ENCODE measurements at places on chromosomes 1 and 21.

- no peaks in the 10 kb centered on the region for H3K27me3 ChIP-seq
- H3K4me3 ChIP-seq, result peak overlapping the region; percentile 92
- peak; percentile 65 for DNase-seq
- H3K4me1 ChIP-seq, result peaks cover 75% of the 10 kb centered on the region
- H3K27ac ChIP-seq, result peak overlapping the region; percentile 98
Observed at GRCh38 chr1:116375887-116376728, 3.1 kb downstream of the ATP1A1 start.

DNA sequence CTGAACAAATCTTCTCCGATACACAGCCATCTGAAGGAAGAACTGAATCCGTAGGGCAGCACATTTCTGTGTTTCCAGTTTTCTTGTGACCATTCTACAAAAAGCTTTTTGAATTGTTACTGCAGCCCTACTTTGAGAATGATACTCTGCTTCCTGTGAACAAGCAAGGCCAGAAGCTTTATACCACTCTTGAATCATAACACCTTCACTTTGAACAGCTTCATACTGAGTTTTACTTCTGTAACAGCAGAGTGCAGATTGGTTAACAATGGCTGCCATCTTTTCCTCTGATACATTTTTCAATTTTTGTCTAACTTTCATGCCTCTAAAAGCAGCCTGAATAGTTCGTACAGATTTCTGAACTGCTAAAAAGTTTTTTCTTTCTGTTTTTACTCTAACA lies 33.6 kb upstream of the F13B start:
- DNase-seq, result no peak
- H3K4me1 ChIP-seq, result peaks cover 13% of the 10 kb centered on the region
- no peaks in the 10 kb centered on the region for H3K27me3 ChIP-seq

- H3K4me3 ChIP-seq, result no peak overlapping the region
- H3K27me3 ChIP-seq, result peaks cover 42% of the 10 kb centered on the region
- no peak for DNase-seq
- no peak overlapping the region for H3K27ac ChIP-seq
Observed at GRCh38 chr1:62954758-62955157, 170.8 kb downstream of the ATG4C start.

GRCh38 chr1:248924696-248925532 lies 18.9 kb downstream of the PGBD2 start:
- no peak overlapping the region for H3K4me3 ChIP-seq
- peaks cover 11% of the 10 kb centered on the region for H3K36me3 ChIP-seq
- no peak overlapping the region for H3K27ac ChIP-seq

GRCh38 chr1:163414778-163415177 lies 93.0 kb downstream of the NUF2 start:
- no peaks in the 10 kb centered on the region for H3K36me3 ChIP-seq
- peaks cover 5% of the 10 kb centered on the region for H3K4me1 ChIP-seq
- H3K27ac ChIP-seq, result no peak overlapping the region
- no peak overlapping the region for H3K4me3 ChIP-seq
- no peak for DNase-seq

GRCh38 chr1:212512816-212513559 lies 80.3 kb downstream of the NENF start:
- DNase-seq, result no peak
- no peak overlapping the region for H3K4me3 ChIP-seq
- no peaks in the 10 kb centered on the region for H3K36me3 ChIP-seq
- peak overlapping the region; percentile 42 for H3K27ac ChIP-seq
- peaks cover 20% of the 10 kb centered on the region for H3K4me1 ChIP-seq

GRCh38 chr1:96372881-96373280 lies 348.7 kb upstream of the PTBP2 start:
- H3K27ac ChIP-seq, result no peak overlapping the region
- no peak for DNase-seq
- no peak overlapping the region for H3K4me3 ChIP-seq
- no peaks in the 10 kb centered on the region for H3K36me3 ChIP-seq
- no peaks in the 10 kb centered on the region for H3K27me3 ChIP-seq
- H3K4me1 ChIP-seq, result peaks cover 36% of the 10 kb centered on the region

GRCh38 chr1:150692720-150693119 lies 4.2 kb downstream of the GOLPH3L start:
- no peak for DNase-seq
- H3K4me1 ChIP-seq, result peaks cover 24% of the 10 kb centered on the region
- H3K4me3 ChIP-seq, result no peak overlapping the region
- H3K36me3 ChIP-seq, result peaks cover 12% of the 10 kb centered on the region

DNA sequence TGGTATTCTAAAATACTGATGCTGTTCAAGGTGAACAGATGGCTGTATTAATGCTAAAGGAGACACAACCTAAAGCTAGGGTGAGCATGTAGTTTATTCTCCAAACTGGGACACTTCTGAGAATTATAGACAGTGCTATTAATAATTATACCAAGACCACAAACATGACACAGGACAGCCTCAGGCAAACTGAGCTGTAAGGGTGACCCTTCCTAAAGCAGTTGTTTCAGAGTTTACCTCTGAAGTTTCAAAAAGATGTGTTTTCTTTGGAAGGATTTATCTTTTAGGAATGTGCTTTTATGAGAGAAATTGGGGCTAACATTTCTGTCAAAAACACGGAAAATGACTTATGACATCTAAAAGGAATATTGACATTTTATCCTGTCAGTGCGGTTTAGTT lies 68.8 kb downstream of the RPS6KC1 start:
- H3K4me1 ChIP-seq, result peaks cover 42% of the 10 kb centered on the region
- no peak overlapping the region for H3K27ac ChIP-seq
- no peak overlapping the region for H3K4me3 ChIP-seq
- no peaks in the 10 kb centered on the region for H3K36me3 ChIP-seq
- DNase-seq, result no peak

GRCh38 chr1:70033266-70033873 lies 172.0 kb downstream of the LRRC40 start:
- no peak for DNase-seq
- peaks cover 10% of the 10 kb centered on the region for H3K4me1 ChIP-seq
- H3K4me3 ChIP-seq, result no peak overlapping the region
- no peak overlapping the region for H3K27ac ChIP-seq
- no peaks in the 10 kb centered on the region for H3K36me3 ChIP-seq

- DNase-seq, result no peak
- no peaks in the 10 kb centered on the region for H3K36me3 ChIP-seq
- peaks cover 1% of the 10 kb centered on the region for H3K27me3 ChIP-seq
- H3K4me3 ChIP-seq, result no peak overlapping the region
- peaks cover 35% of the 10 kb centered on the region for H3K4me1 ChIP-seq
Observed at GRCh38 chr1:110310300-110310699, 28.9 kb upstream of the RBM15 start.

- H3K4me3 ChIP-seq, result no peak overlapping the region
- H3K27ac ChIP-seq, result no peak overlapping the region
- no peak for DNase-seq
Observed at GRCh38 chr1:23544444-23545389, 13.7 kb upstream of the E2F2 start.

GRCh38 chr1:160007577-160008200 lies 24.1 kb downstream of the PIGM start:
- H3K4me3 ChIP-seq, result no peak overlapping the region
- H3K4me1 ChIP-seq, result no peaks in the 10 kb centered on the region
- H3K36me3 ChIP-seq, result no peaks in the 10 kb centered on the region
- H3K27ac ChIP-seq, result no peak overlapping the region
- peaks cover 42% of the 10 kb centered on the region for H3K27me3 ChIP-seq

DNA sequence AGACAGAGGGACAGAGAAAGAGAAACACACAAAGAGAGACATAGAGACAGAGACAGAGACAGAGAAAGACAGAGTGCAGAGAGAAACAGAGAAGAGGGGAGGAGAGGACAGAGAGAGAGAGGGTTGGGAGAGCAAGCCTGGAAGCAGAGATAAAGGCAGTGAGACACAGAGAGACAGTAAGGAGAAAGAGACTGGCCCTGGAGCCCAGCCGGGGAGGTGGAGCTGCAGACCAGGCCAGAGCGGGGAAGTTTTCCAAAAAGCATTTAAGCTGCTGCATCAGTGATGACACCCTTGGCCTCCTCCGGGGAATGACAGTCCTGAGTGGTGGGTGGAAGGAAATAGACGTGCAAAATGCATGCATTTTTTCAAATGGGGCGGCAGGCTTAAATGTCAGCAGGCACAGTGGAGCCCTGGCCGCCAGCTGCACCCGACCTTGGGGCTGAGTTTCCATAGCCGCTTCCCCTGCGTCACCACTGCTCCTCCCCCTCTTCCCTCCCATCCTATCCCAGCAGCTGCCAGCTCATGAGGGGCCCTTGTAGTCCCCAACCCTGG lies 95.4 kb upstream of the KLHDC7A start:
- H3K4me3 ChIP-seq, result no peak overlapping the region
- H3K27ac ChIP-seq, result no peak overlapping the region
- DNase-seq, result no peak
- no peaks in the 10 kb centered on the region for H3K4me1 ChIP-seq

GRCh38 chr1:190904091-190904695 lies 426.5 kb upstream of the BRINP3 start:
- peaks cover 20% of the 10 kb centered on the region for H3K4me1 ChIP-seq
- H3K27me3 ChIP-seq, result no peaks in the 10 kb centered on the region
- DNase-seq, result no peak
- no peak overlapping the region for H3K27ac ChIP-seq

- H3K27me3 ChIP-seq, result no peaks in the 10 kb centered on the region
- no peak overlapping the region for H3K27ac ChIP-seq
- H3K4me3 ChIP-seq, result no peak overlapping the region
- peaks cover 6% of the 10 kb centered on the region for H3K4me1 ChIP-seq
Observed at GRCh38 chr1:52531249-52531872, 21.5 kb downstream of the TUT4 start.

- peaks cover 19% of the 10 kb centered on the region for H3K4me1 ChIP-seq
- no peak overlapping the region for H3K27ac ChIP-seq
- no peak overlapping the region for H3K4me3 ChIP-seq
- no peaks in the 10 kb centered on the region for H3K36me3 ChIP-seq
- DNase-seq, result no peak
Observed at GRCh38 chr1:85132078-85132720, 68.6 kb downstream of the SYDE2 start.

DNA sequence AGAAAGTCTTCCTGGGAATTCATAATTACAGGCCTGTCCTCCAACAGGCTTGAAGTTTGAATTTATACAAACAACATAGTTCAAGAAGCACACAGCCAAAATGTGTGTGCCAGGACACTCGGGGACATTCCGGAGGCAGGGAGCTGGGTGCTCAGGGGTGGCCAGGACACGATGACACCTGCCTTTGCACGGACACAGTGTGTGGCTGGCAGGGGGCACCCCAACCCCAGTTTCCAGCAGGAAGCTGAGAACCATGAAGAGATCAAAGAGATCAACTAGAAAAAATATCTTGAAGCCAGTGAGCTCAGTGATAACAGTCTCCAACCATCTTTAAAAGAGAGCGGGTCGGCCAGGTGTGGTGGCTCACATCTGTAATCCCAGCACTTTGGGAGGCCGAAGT lies 32.5 kb upstream of the TRAPPC10 start:
- H3K27me3 ChIP-seq, result no peaks in the 10 kb centered on the region
- H3K4me1 ChIP-seq, result peaks cover 2% of the 10 kb centered on the region
- H3K36me3 ChIP-seq, result peaks cover 8% of the 10 kb centered on the region
- H3K27ac ChIP-seq, result no peak overlapping the region
- no peak for DNase-seq
- H3K4me3 ChIP-seq, result no peak overlapping the region

GRCh38 chr1:29428280-29428615 lies 191.9 kb downstream of the PTPRU start:
- H3K27me3 ChIP-seq, result peaks cover 17% of the 10 kb centered on the region
- no peak overlapping the region for H3K27ac ChIP-seq
- H3K36me3 ChIP-seq, result no peaks in the 10 kb centered on the region
- DNase-seq, result no peak
- H3K4me3 ChIP-seq, result no peak overlapping the region

GRCh38 chr1:107145637-107146036 lies 4.8 kb downstream of the NTNG1 start:
- no peak overlapping the region for H3K27ac ChIP-seq
- DNase-seq, result no peak
- H3K4me3 ChIP-seq, result no peak overlapping the region
- peaks cover 25% of the 10 kb centered on the region for H3K27me3 ChIP-seq
- no peaks in the 10 kb centered on the region for H3K36me3 ChIP-seq
- H3K4me1 ChIP-seq, result peaks cover 8% of the 10 kb centered on the region

DNA sequence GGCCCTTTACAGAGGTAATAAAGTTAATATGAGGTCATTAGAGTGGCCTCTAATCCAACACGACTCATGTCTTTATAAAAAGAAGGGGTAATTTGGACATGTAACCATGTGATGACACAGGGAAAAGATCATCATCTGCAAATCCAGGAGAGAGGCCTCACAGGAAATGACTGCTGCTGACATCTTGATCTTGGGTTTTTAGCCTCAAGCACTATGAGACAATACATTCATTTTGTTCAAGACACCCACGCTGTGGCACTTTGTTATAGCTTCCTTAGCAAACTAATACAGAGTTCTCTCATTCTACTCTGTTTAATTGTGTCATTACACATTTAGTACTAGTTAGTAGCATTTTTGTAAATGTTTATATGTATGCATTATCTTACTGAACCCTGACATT lies 64.0 kb upstream of the RUNX1 start:
- H3K4me3 ChIP-seq, result no peak overlapping the region
- H3K27ac ChIP-seq, result no peak overlapping the region
- DNase-seq, result no peak
- peaks cover 2% of the 10 kb centered on the region for H3K36me3 ChIP-seq
- H3K27me3 ChIP-seq, result no peaks in the 10 kb centered on the region

GRCh38 chr1:146019231-146020057 lies 2.1 kb downstream of the HJV start:
- no peak overlapping the region for H3K27ac ChIP-seq
- no peak for DNase-seq
- peaks cover 9% of the 10 kb centered on the region for H3K4me1 ChIP-seq
- peaks cover 47% of the 10 kb centered on the region for H3K27me3 ChIP-seq

DNA sequence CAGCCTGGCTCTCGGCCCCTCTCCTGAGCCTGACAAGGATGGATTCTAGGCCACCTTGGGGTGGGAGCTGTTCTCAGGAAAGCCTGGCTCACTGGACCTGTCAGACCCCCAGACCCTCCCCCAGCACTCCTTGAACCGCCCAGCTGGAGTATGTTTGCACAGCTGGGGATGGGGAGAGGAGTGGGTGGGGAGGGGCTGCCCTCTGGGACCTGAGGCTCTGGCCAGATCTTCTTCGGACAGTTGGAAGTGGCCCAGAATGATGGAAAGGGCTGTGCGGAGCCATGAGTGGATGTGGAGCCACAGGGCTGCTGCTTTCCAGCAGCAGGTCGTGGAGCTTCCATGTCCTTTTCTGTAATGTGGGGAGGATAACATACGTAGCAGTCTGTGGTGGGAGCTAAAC lies 43.0 kb upstream of the TRABD2B start:
- DNase-seq, result no peak
- H3K27me3 ChIP-seq, result peaks cover 2% of the 10 kb centered on the region
- H3K27ac ChIP-seq, result no peak overlapping the region
- no peaks in the 10 kb centered on the region for H3K36me3 ChIP-seq
- no peak overlapping the region for H3K4me3 ChIP-seq
- peaks cover 47% of the 10 kb centered on the region for H3K4me1 ChIP-seq

DNA sequence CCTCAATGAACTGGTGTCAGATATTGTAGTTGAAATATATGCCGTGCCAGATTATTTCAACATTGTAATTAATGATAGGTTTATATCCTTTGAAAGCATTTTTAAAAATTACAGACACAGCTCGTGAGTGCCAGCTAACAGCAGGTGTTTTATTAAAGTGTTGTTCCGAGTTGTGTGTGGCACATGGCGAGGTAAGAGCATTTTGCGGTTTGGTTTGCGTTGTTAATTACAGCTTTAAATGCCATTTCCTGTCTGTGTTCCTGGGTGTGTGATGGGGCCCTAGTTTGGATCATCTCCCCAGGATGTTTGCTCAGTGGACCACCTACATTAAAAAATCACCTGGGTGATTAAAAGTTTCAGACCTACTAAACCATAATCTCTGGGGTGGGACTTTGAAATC lies 97.4 kb downstream of the PRDM2 start:
- H3K27ac ChIP-seq, result no peak overlapping the region
- no peak for DNase-seq
- H3K4me1 ChIP-seq, result peaks cover 20% of the 10 kb centered on the region
- no peak overlapping the region for H3K4me3 ChIP-seq
- H3K27me3 ChIP-seq, result no peaks in the 10 kb centered on the region
- H3K36me3 ChIP-seq, result peaks cover 11% of the 10 kb centered on the region

Data from chondrocyte (in vitro differentiated cells).